Common myeloid progenitor, CD34-positive (primary cell): ENCODE measurements at places on chromosomes 6 and 20.

GRCh38 chr6:26329763-26330511 lies 35.1 kb upstream of the BTN3A2 start:
- DNase-seq = peak; percentile 53

- DNase-seq = no peak
Observed at GRCh38 chr6:148323344-148323743, 19.3 kb upstream of the SASH1 start.

DNA sequence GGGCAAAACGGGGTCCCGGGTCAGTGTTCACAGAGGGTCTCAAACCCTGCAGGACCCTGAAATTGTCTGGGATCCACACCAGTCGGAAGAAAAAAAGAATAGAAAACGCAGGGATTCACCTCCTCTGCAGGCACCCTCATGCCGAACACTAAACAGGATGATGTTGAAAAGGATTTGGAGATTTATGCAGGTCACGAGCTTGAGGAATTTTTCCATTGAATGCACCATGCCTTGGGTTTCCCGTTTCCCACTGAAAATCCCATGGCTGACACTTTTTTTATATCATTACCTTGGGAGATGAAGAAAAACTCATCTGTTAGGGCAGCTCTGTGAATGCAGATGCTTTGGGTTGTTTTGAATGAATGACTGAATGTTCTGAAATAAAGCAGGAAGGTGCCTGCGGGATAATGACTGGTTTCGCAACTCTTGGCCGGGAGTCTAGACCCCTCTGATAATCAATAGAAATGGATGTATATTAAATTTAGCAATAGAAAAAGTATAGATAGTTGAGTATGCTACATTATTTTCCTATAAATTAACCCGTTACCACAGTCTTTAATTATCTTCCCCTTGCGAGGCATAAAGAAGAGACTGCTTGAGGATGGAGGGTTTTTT lies 147.5 kb upstream of the AFDN start:
- no peak for DNase-seq

- peak; percentile 74 for DNase-seq
Observed at GRCh38 chr6:16031278-16031981, 97.5 kb upstream of the MYLIP start.
